Activated T-cell treated with anti-CD3 and anti-CD28 coated beads, Interleukin-2, amount 50 U/mL, for 72 hours (primary cell): ENCODE measurements at places on chromosomes 11 and 22. TPM values are rescaled to one million over a fixed set of nuclear protein-coding genes. Genes with fewer than 3 reads are reported as not detected.

DNA sequence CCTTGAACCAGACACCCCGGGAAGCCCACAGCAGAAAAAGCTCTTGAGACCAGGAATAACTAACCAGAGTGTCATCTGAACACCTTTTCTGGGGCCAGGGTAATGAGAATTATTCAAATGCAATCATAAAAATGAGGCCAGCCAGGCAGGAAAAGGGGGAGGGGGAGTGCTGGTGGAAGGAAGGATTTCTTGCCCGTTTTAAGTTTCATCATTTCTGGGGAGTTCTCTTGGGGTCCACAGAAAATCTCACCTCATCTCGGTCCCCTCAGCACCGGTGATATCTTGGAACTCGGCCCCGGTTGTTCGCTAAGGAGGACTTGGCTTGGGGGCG, 495 bp upstream of the PKNOX2 start:
- DNase-seq: no peak
- peaks cover 68% of the 10 kb centered on the region for H3K27me3 ChIP-seq
- peaks cover 12% of the 10 kb centered on the region for H3K4me1 ChIP-seq

DNA sequence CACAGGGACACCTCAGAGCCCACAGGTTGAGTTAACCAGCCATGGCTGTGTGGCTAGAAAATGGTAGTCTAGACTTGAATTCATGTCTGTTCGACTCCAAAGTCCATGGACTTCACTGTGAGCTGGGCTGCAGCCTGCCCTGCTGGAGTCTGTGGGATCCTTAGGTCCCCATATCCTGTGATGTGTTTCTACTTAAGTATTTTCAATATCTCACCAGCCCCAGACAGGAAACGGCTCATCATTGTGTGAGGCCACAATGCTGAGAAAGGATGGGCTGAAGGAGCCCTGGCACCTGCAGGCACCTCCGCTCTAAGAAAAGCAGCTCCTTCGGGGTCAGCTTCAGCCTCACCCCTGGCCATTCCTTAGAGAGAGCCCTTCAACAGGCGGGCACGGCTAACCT, 93.1 kb downstream of the NAT10 start:
- no peak overlapping the region for H3K4me3 ChIP-seq
- H3K27me3 ChIP-seq: peaks cover 16% of the 10 kb centered on the region
- H3K36me3 ChIP-seq: peaks cover 2% of the 10 kb centered on the region
- peaks cover 31% of the 10 kb centered on the region for H3K4me1 ChIP-seq

The OR4C16 gene
- not detected for total RNA-seq

- H3K27ac ChIP-seq: no peak overlapping the region
- H3K4me1 ChIP-seq: peaks cover 63% of the 10 kb centered on the region
- no peaks in the 10 kb centered on the region for H3K36me3 ChIP-seq
These were observed 3.2 kb downstream of the CARNS1 start for GRCh38 chr11:67418476-67419281.

DNA sequence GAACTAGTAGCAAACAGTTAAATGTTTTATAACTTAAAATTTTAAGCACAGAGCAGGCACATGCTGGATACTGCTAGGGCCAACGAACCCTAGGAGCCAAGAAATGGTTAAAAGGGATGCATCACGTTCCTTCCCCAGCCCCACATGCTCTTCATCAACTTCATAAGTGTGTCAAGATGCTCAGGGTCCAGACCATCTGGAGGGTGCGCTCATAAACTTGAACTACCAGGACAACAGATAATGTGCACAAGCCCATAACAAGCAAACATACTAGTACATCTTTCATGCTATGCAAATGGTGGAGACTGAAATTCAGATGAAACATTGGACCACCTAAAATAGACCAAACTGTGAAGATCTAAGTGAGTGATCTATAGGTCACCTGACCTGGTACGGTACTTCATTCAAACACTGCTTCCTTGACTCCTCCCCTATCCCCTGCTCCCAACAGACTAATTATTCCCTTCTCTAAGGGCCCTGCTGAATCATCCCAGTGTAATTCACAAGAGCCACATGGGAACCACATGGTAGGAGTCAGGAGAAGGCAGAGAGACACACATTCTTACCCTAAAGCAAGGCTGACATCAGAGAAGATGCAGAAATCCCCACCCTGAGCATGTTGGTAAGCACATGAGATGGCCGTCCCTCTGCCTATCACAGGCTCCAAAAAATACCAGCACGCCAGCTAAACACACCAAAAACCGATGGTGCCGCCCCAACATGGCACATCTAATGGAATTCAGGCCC, 83.9 kb downstream of the ETS1 start:
- no peaks in the 10 kb centered on the region for H3K27me3 ChIP-seq
- DNase-seq: no peak
- H3K4me1 ChIP-seq: peaks cover 97% of the 10 kb centered on the region
- H3K36me3 ChIP-seq: peaks cover 52% of the 10 kb centered on the region

DNA sequence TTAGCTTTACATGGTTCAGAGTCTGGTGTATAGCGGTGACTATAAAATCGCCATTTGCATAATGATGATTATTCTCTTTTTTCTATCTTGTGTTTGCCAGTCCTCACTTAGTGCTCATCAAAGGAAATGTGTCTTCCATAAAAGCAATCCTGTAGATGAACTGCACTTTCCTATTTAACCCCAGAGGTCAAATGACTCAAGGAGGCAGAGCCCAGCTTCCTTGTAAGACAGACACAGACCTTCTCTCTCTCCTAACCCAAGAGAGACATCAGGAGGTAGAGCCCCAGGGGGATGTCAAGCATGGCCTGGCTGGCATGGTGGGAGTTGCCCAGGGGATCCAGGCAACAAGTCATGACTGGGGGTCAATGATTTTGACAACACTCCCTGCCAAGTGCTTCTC, 46.9 kb upstream of the CRTAM start:
- H3K36me3 ChIP-seq: peaks cover 3% of the 10 kb centered on the region
- H3K27me3 ChIP-seq: no peaks in the 10 kb centered on the region
- H3K4me3 ChIP-seq: no peak overlapping the region
- no peak for DNase-seq
- no peak overlapping the region for H3K27ac ChIP-seq
- H3K4me1 ChIP-seq: no peaks in the 10 kb centered on the region

GRCh38 chr22:25407859-25408229, 156.6 kb upstream of the GRK3 start:
- peaks cover 33% of the 10 kb centered on the region for H3K4me1 ChIP-seq
- peaks cover 1% of the 10 kb centered on the region for H3K36me3 ChIP-seq
- H3K27me3 ChIP-seq: no peaks in the 10 kb centered on the region
- H3K4me3 ChIP-seq: no peak overlapping the region
- no peak for DNase-seq
- H3K27ac ChIP-seq: no peak overlapping the region

- H3K4me3 ChIP-seq: no peak overlapping the region
- no peaks in the 10 kb centered on the region for H3K36me3 ChIP-seq
- H3K4me1 ChIP-seq: no peaks in the 10 kb centered on the region
- H3K27ac ChIP-seq: no peak overlapping the region
- H3K27me3 ChIP-seq: no peaks in the 10 kb centered on the region
These were observed 12.6 kb downstream of the OMP start for GRCh38 chr11:77115181-77115611.

DNA sequence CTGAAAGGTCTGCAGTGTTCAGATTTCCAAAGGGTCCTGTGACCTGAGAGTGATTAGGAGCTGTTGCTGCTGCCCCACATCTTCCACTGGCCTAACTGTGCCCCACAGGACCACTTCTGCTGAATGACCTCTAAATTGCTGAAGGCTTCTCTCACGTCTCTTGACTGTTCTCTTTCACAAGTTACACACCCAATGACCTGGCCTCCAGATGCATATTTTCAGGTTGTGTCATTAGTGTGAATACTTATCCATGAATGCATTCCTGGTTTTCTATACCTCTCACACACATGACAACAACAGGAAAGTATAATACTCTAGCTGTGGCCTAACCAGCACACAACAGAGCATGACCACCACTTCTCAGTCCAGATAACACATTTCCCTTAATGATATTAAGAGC, 15.4 kb downstream of the PRR14L start:
- no peaks in the 10 kb centered on the region for H3K27me3 ChIP-seq
- no peak for DNase-seq
- no peak overlapping the region for H3K27ac ChIP-seq
- H3K4me3 ChIP-seq: no peak overlapping the region
- peaks cover 18% of the 10 kb centered on the region for H3K36me3 ChIP-seq

DNA sequence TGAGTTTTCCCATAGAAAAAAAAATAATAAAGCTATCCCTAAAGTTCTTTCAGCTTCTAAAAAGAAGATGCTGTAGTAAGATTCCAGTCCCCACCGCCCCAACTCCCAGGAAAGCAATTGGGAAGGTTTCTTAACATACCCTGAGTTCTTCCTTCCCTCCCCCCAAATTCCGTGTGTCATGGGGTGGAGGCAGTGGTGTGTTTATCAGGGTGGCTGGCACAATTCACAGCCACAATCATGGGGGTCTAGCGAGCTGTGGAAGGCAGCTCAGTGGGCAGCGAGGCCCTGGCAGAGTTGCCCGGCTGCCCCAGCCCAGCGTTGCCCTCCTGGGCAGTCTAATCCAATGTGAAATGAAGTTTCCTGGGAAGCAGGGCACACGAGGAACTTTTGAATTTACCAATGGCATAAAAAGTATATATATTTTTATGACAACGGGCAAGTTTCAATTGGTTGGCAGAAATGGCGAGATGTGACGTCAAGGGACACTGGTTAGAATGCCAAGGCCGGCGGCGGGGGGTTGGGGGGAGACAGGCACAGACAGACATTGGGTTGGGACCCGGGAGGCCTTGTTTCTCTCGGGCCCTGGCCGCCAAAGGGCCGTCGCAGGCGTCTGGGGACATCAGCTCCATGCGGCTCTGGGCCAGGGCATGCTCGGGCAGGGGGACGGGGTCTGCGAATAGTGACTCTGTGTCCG, 80.7 kb upstream of the PPARA start:
- no peaks in the 10 kb centered on the region for H3K27me3 ChIP-seq
- peaks cover 49% of the 10 kb centered on the region for H3K4me1 ChIP-seq
- peak overlapping the region; percentile 88 for H3K4me3 ChIP-seq
- peak overlapping the region; percentile 93 for H3K27ac ChIP-seq
- peak; percentile 41 for DNase-seq
- H3K36me3 ChIP-seq: peaks cover 1% of the 10 kb centered on the region

DNA sequence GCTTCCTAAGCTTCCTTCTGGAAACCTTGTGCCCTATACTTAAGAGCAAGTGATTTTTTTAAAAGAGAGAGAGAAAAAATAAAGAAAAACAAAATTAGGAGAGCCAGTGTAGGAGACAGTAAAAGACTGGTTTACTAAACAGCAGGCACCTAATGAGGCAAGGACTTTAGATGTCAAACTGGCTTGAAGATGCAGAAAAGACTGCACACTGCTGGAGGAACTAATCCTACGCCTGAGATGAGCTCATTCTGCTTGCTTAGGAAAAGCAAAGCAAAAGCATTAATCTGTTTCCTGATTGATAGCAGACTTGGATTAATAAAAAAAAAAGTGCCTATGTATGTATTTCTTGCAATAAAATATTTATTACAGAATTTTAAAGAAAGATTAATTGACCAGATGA, 113.6 kb upstream of the SEZ6L start:
- H3K4me1 ChIP-seq: no peaks in the 10 kb centered on the region
- H3K4me3 ChIP-seq: no peak overlapping the region
- H3K36me3 ChIP-seq: no peaks in the 10 kb centered on the region
- no peak for DNase-seq
- H3K27ac ChIP-seq: no peak overlapping the region

- H3K27me3 ChIP-seq: peaks cover 64% of the 10 kb centered on the region
- DNase-seq: no peak
- no peaks in the 10 kb centered on the region for H3K36me3 ChIP-seq
- no peak overlapping the region for H3K4me3 ChIP-seq
These were observed 9.7 kb downstream of the MS4A12 start for GRCh38 chr11:60502221-60502775.

DNA sequence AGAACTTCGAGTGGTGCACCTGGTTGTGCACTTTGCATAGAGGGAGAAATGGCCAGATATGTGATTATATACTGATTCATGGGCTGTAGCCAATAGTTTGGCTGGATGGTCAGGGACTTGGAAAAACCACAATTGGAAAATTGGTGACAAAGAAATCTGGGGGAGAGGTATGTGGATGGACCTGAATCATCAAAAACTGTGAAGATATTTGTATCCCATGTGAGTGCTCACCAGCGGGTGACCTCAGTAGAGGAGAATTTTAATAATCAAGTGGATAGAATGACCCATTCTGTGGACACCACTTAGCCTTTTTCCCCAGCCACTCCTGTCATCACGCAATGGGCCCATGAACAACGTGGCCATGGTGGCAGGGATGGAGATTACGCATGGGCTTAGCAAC, 48.0 kb upstream of the NARS2 start:
- DNase-seq: no peak
- H3K4me1 ChIP-seq: no peaks in the 10 kb centered on the region
- H3K4me3 ChIP-seq: no peak overlapping the region
- H3K27ac ChIP-seq: no peak overlapping the region
- peaks cover 7% of the 10 kb centered on the region for H3K27me3 ChIP-seq

The OR5A1 gene
- total RNA-seq: not detected

The OR51M1 gene
- total RNA-seq: not detected

- peaks cover 2% of the 10 kb centered on the region for H3K36me3 ChIP-seq
- no peaks in the 10 kb centered on the region for H3K27me3 ChIP-seq
- no peak for DNase-seq
These were observed 4.1 kb upstream of the PTDSS2 start for GRCh38 chr11:445765-446588.

The ELMOD1 gene
- total RNA-seq: not detected

- no peaks in the 10 kb centered on the region for H3K36me3 ChIP-seq
- H3K27me3 ChIP-seq: no peaks in the 10 kb centered on the region
- peaks cover 83% of the 10 kb centered on the region for H3K4me1 ChIP-seq
- no peak for DNase-seq
- H3K4me3 ChIP-seq: peak overlapping the region; percentile 7
These were observed 3.1 kb downstream of the FAM118A start for GRCh38 chr22:45312856-45313255.
